ENCODE measurements at places on chromosomes 5 and 9. TPM values are rescaled to one million over a fixed set of nuclear protein-coding genes. Genes with fewer than 3 reads are reported as not detected.

MGAT1 gene
- 1.9 TPM for polyA plus RNA-seq

PCDHGA5 gene
- polyA plus RNA-seq: 2.5 TPM

FAT2 gene
- 0.83 TPM for polyA plus RNA-seq

CMYA5 gene
- 4.0 TPM for polyA plus RNA-seq

LCNL1 gene
- not detected for polyA plus RNA-seq

SUSD1 gene
- 0.23 TPM for polyA plus RNA-seq

RLN2 gene
- 1.8 TPM for polyA plus RNA-seq

SLC6A18 gene
- polyA plus RNA-seq: not detected

SREK1IP1 gene
- 86.9 TPM for polyA plus RNA-seq

CARD6 gene
- polyA plus RNA-seq: not detected

PHYHD1 gene
- not detected for polyA plus RNA-seq

SLC9A3 gene
- polyA plus RNA-seq: 2.3 TPM

MSX2 gene
- polyA plus RNA-seq: 1.5 TPM

PLAC8L1 gene
- not detected for polyA plus RNA-seq

PAEP gene
- polyA plus RNA-seq: not detected

MLANA gene
- polyA plus RNA-seq: not detected

DENND4C gene
- polyA plus RNA-seq: 10.8 TPM

ABO gene
- polyA plus RNA-seq: 0.10 TPM

CDX1 gene
- polyA plus RNA-seq: not detected

KCNV2 gene
- not detected for polyA plus RNA-seq

OR2V2 gene
- polyA plus RNA-seq: not detected
